HCT116 (cell line): ENCODE measurements at places on chromosomes 1 and 21. TPM values are rescaled to one million over a fixed set of nuclear protein-coding genes. Genes with fewer than 3 reads are reported as not detected.
A peak's percentile ranks its signal among the peaks of the same experiment; 100 is the strongest.

- DNase-seq: no peak
These were observed 75.0 kb downstream of the EPS15 start for GRCh38 chr1:51444096-51444495.

GRCh38 chr1:47940326-47940725, 56.9 kb downstream of the TRABD2B start:
- DNase-seq: no peak

GRCh38 chr1:55143684-55144083, 71.5 kb downstream of the USP24 start:
- peak; percentile 35 for DNase-seq

DNA sequence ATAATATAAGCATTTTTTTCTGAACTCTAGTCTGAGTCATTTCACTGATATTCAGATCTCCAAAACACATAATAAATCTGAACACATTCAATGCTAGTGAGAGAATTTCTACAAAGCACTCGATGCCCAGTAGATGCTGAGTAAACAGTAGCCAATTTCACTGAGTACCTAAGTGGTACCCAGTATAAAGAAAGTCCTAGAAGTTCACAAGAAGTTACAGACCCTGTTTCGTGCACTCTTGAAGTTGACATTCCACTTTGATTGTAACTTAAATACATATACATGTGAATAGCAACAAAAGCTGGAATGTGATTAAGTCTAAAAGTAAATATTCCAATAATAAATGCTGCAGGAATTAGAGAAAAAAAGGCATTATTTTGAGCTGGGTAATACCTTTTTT, 33.2 kb upstream of the RGS2 start:
- DNase-seq: no peak

DNA sequence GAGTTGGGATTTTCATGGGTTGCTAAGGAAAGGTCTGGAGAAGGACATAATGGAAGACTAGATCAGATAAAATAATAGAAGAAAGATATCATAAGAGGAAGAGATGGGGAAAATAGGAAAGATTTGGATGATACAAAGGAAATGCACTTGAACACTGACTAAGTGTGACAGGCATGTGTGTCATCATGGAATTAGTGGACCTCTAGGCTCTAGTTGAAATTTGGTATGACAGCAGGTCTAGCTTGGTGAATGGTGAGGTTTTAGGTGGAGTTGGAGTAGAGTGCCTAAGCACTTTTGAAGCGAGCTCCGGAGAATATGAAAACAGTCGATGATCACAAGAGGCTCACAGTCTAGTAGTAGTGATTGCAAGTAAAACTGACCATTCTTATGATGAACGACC, 73.0 kb upstream of the PTGS2 start:
- DNase-seq: no peak

GRCh38 chr1:5129746-5130355, 475.4 kb downstream of the AJAP1 start:
- no peak for DNase-seq

DNA sequence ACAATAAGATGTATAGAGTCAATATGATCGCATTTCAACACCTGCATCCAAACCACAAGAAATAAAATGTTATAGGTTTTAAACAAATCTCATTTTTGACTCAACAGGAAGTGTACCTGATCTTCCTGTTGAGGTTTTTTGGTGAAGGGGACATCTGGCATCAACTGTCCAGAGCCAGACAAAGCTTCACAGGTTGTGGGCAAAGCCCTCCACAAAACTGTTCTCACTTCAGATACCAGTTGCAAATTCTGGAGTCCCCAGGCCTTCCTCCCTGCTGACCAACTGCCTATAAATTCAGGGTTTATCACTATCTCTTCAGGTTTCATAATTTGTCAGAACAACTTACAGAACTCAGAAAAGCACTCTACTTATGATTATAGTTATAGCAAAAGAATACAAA, 326.1 kb upstream of the CAMK1G start:
- DNase-seq: no peak

DNA sequence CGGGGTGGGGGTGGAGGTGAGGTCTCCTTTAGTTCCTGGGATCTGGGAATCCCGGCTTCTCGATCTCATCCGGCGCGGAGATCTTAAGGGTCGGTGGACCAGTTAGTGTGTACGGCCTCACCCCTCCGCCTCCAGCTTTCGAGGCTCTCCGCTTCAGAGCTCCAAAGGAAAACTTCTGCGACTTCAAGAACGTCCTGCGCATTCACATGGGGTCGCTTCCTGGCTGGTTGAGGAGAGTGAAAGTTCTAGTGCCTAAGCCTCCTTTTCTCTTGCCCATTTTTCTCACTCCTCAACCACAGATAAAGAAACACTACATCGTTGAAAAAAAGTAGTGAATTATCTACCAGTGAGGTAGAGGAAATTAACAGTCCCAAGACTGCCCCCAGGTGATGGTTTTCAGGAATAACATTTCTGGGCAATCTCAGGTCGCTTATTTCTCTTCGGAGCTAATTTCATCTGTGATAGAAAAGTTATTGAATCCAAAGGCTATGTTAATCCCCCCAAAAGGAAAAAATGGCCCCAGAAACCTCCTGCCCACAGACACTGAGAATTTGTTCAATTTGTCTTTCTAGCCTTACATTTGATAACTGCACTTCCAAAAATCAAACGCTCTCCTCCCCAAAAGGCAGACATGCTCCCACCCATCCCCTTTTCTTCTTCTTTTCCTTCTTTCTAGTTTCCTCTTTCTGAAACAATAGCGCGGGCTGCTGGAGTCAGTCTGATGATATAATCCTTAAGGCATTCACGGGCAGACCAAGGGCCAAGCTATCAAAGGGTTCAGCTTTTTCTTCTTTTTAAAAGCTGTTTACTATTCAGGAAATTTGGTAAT, 20.6 kb upstream of the TBX15 start:
- peak; percentile 7 for DNase-seq

DNA sequence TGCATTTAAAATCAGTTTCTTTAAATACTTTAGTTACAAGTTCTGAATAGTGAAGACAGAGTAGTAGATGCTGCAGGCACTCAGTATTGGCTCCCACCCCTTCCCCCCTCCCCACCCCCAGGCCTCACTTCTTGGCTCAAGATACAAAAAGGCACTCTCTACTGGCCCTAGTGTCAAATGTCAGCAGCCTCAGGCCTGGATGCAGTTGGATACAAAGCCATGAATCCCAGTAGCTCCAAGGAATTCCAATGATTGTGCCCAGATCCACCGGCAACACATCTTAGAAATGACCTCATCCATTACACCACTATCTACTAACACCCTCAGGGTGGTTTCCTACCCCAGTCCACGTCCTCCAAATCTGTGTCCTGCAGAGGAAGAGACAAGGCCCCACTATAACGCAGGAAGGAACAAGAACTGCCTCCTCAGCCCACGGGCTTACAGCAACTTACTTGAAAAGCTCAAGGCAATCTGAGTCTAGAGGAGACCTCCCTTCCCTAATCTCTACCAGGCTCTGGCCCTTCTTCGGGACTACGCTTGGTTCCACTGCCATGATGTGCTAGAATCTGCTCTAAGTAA, 17.6 kb downstream of the ACADM start:
- no peak for DNase-seq

DNA sequence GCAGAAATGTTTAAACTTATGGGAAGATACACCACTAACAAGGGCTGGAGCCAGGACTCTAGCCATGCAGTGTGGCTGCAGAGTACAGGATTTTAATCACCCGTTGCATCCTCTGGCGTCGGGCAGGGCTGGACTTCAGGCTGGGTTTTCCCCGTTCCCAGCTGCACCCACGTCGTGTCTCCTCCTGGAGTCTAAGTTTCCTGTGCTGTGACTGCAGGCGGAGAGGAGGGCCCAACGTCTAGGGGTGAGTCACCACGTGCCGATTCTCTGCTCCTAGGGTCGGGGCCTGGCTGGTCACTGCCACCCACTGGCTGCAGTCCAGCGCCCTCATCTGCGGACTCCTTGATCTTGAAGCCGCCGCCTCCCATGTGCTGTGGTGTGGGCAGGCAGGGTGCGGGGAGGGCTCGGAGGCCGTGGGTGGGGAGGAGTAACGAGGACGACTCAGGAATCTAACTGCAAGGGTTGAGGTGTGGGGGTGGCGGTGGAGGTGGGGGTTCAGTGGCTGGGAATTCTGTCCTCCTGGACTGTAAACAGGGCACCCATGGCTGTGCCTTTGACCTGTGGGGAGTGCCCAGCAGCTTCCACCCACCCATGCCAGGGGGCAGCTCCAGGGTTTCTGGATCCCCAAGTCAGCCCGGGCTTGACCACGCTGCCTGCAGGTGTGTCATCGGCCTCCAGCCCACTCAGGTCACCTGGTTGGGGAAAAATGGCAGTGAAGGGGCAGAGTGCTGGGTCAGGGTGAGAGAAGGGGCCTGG, 77.8 kb downstream of the ALPL start:
- DNase-seq: peak; percentile 61

DNA sequence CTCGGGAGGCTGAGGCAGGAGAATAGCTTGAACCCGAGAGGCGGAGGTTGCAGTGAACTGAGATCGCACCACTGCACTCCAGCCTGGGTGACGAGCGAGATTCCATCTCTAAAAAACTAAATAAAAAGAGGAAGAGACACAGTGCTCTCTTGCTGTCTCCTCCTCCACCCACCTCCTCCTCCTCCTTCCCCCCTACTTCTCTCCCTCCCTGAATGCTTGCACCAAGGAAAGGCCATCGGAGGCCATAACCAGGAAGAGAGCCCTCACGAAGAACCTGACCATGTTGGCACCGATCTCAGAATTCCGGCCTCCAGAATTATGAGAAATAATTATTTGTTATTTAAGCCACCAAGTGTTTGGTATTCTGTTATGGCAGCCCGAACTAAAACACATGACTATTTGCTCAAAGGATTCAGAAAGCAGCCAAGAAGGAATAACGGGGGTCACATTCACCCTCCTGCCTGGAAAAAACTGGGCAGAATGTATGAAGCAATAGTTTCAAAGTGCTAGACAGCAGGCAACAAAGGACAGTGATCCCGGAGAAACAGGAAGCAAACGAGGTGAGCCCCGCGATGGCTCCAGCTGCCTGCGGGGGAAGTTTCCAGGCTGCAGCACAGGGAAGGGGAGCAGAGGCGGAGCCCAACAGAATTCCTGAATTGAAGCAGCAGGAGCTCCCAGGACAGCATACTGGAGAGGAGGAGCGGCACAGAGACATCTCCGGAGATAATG, 35.8 kb downstream of the LDLRAD1 start:
- DNase-seq: no peak

GRCh38 chr1:20233394-20233793, 47.1 kb upstream of the PLA2G2C start:
- peak; percentile 21 for DNase-seq

The ARHGEF10L gene
- 14.7 TPM for total RNA-seq

The VANGL2 gene
- total RNA-seq: 1.1 TPM

The PRKCZ gene
- 46.8 TPM for total RNA-seq

The OPRD1 gene
- not detected for total RNA-seq
